ENCODE measurements at places on chromosomes 1 and 21. TPM values are rescaled to one million over a fixed set of nuclear protein-coding genes. Genes with fewer than 3 reads are reported as not detected.

TMEM125 gene
- 0.92 TPM for total RNA-seq

UTS2 gene
- not detected for total RNA-seq

LRP8 gene
- total RNA-seq = 1.5 TPM

OR6N1 gene
- not detected for total RNA-seq

POU3F1 gene
- total RNA-seq = 1.5 TPM

RHEX gene
- total RNA-seq = 3.8 TPM

CFHR3 gene
- total RNA-seq = 0.51 TPM

NOTCH2 gene
- 133 TPM for total RNA-seq

TNN gene
- total RNA-seq = 54.2 TPM

PCBP3 gene
- total RNA-seq = 5.5 TPM

RPE65 gene
- not detected for total RNA-seq

SEMA4A gene
- total RNA-seq = 5.5 TPM

ANGPTL3 gene
- total RNA-seq = not detected

IL20 gene
- total RNA-seq = not detected

NR5A2 gene
- total RNA-seq = 8.3 TPM

HCN3 gene
- 1.6 TPM for total RNA-seq

RGS16 gene
- total RNA-seq = 10.3 TPM

REN gene
- total RNA-seq = not detected

SELP gene
- 7.2 TPM for total RNA-seq

GNAT2 gene
- 0.21 TPM for total RNA-seq

IL19 gene
- not detected for total RNA-seq

FNDC10 gene
- total RNA-seq = 1.0 TPM

LHX8 gene
- 9.4 TPM for total RNA-seq

ITGB2 gene
- 17.3 TPM for total RNA-seq

XKR8 gene
- total RNA-seq = 6.9 TPM

ZNF697 gene
- 15.0 TPM for total RNA-seq

FAM78B gene
- 0.82 TPM for total RNA-seq

FLG2 gene
- 0.21 TPM for total RNA-seq

OR2M3 gene
- total RNA-seq = not detected

SAMD11 gene
- 6.1 TPM for total RNA-seq

CELA2A gene
- not detected for total RNA-seq

EPHA10 gene
- total RNA-seq = not detected

RSPH1 gene
- 0.10 TPM for total RNA-seq

BRINP2 gene
- total RNA-seq = 0.31 TPM

OLIG1 gene
- 0.41 TPM for total RNA-seq

SPSB1 gene
- total RNA-seq = 23.3 TPM

DISP1 gene
- total RNA-seq = 9.5 TPM

S100A11 gene
- total RNA-seq = 36.0 TPM

ANGEL2 gene
- 47.0 TPM for total RNA-seq

HLX gene
- total RNA-seq = 8.3 TPM

KCNJ9 gene
- not detected for total RNA-seq

U2AF1 gene
- 33.4 TPM for total RNA-seq

OR2AJ1 gene
- not detected for total RNA-seq

ELAPOR1 gene
- 18.8 TPM for total RNA-seq

CFHR1 gene
- total RNA-seq = not detected

TBX19 gene
- 1.2 TPM for total RNA-seq

DISC1 gene
- total RNA-seq = 24.3 TPM
